NCI-H69 (cell line): ENCODE measurements at places on chromosomes 4 and X.
A peak's percentile ranks its signal among the peaks of the same experiment; 100 is the strongest.

- DNase-seq = no peak
These were observed 38.3 kb upstream of the HGFAC start for GRCh38 chr4:3403348-3403906.

DNA sequence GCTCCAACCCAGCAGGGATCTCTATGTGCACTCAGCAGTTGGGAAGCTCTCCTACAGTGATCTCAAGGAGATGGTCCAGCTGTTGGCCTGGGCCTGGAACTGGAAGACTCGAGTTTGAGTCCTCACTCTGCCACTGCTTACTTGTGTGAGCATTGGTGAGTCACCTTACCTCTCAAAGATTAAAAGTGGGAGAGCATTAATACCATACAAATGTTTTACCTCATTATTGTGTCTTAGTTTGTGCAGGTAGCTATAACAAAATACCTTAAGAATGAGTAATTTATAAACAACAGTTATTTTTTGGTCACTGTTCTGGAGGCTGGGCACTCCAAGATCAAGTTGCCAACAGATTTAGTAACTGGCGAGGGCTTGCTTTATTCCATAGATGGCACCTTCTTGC is 21.4 kb upstream of the ZNF827 start:
- no peak for DNase-seq

GRCh38 chr4:138659812-138660316 is 355.7 kb upstream of the NOCT start:
- peak; percentile 54 for DNase-seq

DNA sequence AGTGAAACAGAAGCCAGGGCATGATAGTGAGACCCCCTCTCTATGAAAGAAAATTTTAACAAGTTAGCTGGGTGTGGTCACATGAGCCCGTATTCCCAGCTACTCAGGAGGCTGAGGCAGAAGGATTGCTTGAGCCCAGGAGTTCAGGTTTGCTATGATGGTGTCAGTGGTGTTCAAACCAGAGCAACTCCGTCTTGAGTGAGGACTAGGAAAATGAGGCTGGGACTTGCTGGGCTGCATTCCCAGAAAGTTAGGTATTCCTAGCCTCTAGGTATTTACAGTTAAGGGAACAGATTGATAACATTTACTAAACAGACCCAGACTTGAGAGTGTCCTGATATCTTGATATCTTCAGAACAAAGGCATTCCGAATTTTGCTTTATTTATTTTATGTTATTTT is 37.0 kb upstream of the NOCT start:
- no peak for DNase-seq

DNA sequence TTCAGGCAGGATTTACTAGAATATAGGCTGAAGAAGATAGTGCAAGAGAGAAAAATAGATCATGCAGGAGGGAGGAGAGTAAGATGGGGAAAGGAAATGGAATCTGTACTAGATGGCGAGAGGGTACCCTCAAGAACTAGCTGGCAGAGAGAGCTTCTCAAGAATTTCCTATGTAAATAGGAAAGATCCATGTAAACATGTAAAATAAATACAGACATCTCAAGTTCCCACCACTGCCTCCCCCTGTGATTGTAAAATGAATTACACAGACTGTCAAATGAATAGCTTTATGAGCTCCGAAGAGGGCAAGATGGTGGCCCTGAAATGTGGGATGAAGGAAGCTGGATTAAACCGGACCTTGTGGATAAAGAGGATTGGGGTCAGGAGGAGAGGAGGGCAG is 178.0 kb downstream of the PALLD start:
- DNase-seq = peak; percentile 29

DNA sequence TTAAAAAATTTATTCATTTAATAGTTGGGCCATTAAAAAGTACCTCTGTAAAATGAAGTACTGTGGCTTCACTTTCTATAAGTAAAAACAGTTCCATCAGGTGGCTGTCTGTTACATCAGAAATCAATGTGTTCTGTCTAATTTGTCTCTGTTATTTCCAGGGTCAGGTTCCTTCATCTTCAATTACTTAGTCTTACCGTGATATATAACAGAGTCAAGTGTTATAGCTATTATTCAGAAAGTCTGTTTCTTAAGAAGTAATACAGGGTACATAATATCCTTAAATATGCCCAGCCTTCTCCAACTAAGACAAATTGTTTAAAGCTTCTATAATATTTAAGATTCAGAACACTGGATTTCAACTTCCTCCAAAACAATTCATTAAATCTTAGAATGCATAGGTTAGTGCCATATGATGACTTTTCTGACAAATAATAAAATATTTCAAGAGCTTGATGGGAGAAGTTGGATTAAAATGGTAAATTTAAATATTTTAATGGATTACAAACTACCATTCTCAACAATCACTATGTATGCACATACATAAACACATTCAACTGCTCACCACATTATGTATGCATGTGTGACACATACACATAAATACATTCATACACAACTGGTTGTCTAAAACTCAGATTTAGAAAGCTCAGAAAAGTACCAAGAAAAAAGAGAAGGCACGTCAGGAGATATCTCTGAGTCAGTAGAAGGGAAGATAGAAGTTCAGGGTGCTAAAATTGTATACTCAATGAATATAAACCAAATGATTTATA is 268.5 kb downstream of the PRDM5 start:
- no peak for DNase-seq
